ENCODE measurements at places on chromosomes 7 and 10.
A peak's percentile ranks its signal among the peaks of the same experiment; 100 is the strongest.

- DNase-seq: no peak
Observed at GRCh38 chr7:16079723-16080122, 341.6 kb downstream of the CRPPA start.

DNA sequence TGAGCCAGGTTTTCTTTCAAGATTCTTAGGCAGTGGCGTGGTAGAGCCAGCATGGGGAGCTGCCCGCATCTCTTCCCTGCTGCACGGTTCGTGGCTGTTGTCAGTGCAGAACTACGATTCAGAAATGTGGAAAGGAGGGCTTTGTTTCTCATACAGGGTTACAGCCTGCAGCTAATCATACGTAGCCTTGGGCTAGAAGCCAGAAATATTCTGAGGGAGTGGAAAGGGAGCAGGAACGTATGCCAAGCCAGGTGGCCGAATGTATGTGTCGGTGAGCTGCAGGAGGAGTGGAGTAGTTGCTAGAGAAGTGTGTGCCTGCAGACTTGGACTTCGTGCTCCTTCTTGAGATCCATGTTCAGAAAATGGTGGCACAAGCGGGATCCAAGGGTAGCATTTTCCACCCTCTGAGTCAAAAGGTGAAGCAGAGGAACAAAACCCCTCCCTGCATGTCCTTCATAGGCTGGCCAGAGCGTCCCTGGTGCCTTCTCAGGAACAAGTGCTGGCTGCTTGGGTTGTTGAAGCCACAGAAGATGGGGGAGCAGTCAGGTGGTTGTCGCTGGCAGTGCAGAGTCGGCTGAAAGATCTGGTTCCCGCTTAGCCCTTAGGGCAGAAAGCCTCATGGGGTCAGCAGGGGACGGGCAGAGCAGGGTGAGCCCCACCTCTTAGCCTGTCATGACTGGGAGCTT lies 40.9 kb downstream of the LANCL2 start:
- DNase-seq: no peak

- DNase-seq: no peak
Observed at GRCh38 chr10:68576118-68576517, 16.0 kb downstream of the TET1 start.

- DNase-seq: no peak
Observed at GRCh38 chr7:76375251-76375650, 16.5 kb upstream of the YWHAG start.

DNA sequence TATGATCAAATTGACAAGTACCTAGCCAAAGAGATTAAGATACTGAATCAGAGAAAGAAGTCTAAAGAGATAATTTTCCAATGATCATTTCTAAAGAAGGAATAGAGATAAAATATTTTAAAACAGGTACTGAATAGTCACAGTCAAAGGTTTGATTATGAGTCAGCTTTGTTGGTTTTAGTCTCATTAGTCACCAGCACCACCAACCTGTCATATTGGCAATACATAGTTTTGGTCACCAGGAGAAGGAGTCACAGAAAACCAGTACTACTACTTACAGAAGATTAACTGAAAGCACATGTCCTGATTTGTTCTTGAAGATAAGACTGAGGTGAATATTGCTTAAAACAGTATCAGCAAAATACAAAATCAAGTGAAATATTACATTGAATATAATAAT lies 34.6 kb downstream of the ZEB1 start:
- no peak for DNase-seq

DNA sequence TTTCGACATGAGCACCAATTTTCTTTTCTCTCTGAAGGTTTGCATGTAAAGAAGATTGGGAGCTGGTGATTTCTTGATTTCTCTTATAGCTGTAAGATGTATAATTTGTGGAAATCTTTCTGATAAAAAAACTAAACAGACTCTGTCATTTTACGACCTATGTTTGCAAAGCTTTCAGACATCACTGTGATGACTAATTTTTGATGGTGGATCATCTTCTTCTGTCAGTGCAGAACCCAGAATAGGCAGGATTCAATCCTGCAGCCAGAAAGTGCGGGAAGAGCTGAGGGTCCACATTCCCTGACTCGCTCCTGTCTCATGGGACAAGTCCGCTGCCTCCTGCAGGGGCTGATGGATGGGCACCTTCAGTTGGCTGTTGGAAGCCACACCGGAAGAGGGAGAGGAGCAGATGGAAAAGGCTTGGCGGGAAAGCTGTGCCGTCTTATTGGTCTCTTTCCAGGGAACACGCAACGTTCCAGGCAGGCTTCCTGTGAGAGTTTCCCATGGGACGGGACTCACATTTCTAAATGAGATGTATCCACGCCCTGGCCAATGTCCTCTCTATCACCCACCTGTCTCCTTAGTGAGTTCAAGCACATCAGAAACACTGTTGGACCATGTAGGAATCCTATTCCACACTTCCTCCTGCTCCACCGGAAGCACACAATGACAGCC lies 186.9 kb downstream of the PRPF18 start:
- DNase-seq: no peak

- no peak for DNase-seq
Observed at GRCh38 chr10:104417637-104418292, 64.1 kb downstream of the CFAP58 start.

- no peak for DNase-seq
Observed at GRCh38 chr7:29865526-29865925, 59.2 kb downstream of the WIPF3 start.

DNA sequence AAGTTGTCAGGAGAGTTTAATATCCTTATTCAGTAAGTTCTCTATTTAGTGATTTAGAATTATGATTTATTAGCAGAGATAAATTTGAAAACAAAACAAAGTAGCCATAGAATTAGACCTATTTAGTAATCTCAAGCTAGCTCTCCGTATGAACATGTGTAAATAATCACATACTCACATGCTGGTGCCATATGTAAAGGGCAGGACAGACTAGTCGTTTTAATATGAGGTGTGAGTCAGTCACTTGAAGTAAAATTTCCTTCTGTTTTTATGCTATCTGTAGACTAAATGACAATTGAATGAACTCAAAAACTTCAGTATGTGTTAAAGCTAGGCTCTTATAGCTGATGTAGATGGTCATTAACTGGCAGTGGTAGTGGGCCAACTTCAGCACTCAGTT lies 67.1 kb downstream of the WAC start:
- DNase-seq: no peak

GRCh38 chr7:106755641-106756040 lies 94.7 kb upstream of the CCDC71L start:
- DNase-seq: no peak

DNA sequence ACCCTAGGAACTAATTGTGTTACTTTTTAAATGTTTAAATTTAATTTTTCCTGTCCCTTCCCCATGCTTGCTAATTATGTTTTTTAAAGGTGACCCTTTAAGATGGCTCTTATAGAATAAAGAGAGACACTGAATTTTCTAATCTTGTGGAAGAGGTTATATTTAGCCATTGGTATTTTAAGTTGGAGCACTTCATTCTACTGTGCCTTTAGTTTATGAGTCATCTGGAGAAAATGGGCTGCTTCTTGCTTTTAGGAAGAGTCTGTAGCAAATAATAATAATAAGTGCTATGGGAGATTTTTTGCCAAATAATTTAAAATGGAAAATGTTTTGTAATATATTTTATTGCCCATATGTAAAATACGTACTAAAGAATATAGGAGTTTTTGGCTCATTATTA lies 139.7 kb downstream of the ADK start:
- no peak for DNase-seq

DNA sequence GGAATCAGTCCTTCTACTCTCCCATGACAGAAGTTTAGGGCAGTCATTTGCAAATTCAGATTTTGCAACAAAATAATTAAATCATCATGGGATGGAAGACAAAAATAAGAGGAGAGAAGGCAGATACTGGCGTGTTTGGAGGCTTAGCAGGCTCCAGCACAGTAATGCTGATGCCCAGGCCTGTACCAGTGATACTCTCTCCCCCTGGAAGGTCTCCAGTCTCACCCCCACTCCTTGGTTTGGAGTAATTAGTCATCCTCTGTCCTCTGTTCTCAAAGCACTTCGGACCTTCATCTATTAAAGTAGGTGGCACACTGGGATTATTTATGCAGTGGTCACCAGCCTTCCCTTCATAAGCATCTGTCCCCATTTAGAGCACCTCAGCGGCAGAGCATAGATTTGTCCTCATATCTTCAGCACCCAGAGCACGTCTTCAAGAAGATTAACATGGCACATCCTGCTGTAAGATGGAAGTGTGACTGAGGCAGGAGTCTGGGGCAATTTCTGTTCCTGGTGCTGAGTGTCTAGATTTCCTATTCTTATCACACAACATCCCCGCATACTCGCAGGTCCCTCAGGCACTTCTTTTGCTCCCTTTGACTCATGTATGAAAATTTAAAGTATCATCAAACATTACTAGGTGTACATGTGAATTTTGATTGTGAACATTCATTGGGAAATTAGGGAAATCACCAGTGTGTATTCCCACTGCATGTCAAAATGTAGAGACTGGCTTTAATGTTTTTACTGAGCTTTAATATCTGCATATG lies 31.3 kb upstream of the TRIL start:
- no peak for DNase-seq

DNA sequence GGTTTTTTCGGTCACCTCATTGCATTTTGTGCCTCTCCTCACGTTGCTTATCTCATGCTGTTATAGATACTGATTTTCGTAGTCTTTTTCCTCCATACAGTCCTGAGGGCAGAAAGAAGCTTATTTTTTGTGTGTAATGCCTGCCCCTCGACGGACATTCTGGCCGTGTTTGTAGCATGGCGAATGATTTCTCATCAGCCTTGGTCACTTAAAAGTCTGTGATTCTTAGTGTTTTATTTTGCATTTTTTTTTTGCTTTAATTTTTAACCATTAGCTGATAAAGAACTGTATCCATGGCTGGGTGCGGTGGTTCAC lies 469 bp upstream of the NOC3L start:
- DNase-seq: no peak

GRCh38 chr7:99828811-99829210 lies 998 bp downstream of the CYP3A43 start:
- no peak for DNase-seq

DNA sequence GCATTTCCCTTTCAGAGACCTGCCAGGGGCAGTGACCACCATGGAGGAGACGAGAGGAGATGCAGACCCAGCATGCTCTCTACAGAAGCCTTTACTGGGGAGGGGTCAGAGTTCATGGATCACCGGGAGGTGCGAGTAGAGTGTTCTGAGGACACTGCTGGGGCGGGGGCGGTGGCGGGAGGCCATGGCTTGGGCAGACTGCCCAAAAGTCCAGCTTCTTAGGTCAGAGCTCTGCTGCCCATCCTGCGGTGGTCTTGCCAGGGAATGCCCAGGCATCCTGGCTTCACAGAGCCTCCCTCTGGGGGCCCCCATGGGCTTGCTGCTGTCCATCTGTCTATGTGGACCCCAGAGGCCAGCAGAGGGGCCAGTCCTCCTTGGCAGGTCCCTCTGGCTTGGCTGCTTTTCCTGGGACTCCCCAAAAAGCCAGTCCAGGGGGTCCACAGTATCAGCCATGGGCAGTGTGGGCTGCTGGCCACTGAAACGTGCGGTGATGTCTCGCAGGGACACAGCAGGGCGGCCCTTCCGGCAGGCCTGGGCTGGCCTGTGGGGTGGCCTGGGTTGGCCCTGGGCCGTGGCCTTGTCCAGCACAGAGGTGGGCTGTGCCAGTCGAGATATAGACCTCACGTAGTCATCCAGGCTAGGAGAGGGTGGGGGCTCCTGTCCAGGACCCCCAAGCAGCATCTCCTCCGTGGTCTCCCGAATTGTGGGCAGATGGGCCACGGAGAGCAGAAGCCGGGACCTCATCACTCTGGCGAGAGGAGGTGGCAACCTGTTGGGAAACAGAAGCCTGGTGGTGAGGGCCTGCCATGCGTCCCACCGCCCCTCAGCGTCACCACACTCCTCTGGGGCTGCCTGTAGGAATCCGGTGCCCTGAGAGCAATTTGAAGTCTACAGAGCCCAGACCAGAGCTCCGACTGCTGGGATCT lies 1.1 kb downstream of the DEPP1 start:
- DNase-seq: no peak

GRCh38 chr7:111025006-111025405 lies 65.9 kb upstream of the LRRN3 start:
- DNase-seq: peak; percentile 45

- no peak for DNase-seq
Observed at GRCh38 chr10:124289851-124290795, 128.6 kb downstream of the OAT start.

- no peak for DNase-seq
Observed at GRCh38 chr10:124849111-124849773, 47.6 kb downstream of the ABRAXAS2 start.

GRCh38 chr10:91925022-91925320 lies 1.4 kb downstream of the BTAF1 start:
- no peak for DNase-seq

- DNase-seq: no peak
Observed at GRCh38 chr10:88657901-88658300, 6.3 kb upstream of the LIPF start.

DNA sequence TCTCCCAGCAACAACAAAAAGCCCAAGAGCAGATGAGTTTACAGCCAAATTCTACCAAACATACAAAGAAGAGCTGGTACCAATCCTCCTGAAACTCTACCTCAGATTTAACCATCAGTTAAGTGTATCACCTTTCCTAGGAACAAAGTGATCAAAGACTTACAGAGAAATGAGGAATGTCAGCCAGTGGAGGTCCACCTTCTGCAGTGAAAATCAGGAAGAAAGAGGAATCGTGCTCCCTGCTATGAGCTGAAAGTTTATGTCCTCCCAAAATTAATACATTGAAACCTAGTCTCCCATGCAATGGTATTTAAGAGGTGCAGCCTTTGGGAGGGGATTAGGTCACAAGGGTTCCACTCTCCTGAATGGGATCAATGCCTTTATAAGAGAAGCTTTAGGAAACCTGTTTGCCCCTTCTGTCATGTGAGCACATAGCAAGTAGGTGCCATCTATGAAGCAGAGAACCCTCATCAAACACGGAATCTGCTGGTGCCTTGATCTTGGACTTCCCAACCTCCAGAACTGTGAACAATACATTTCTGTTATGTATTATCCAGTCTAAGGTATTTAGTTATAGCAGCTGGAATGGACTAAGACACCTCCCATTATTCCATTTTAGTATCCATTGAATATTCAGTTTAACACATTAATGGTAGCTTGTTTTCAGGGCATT lies 139.0 kb upstream of the FZD8 start:
- DNase-seq: no peak

- no peak for DNase-seq
Observed at GRCh38 chr7:45691155-45691656, 117.0 kb downstream of the ADCY1 start.

DNA sequence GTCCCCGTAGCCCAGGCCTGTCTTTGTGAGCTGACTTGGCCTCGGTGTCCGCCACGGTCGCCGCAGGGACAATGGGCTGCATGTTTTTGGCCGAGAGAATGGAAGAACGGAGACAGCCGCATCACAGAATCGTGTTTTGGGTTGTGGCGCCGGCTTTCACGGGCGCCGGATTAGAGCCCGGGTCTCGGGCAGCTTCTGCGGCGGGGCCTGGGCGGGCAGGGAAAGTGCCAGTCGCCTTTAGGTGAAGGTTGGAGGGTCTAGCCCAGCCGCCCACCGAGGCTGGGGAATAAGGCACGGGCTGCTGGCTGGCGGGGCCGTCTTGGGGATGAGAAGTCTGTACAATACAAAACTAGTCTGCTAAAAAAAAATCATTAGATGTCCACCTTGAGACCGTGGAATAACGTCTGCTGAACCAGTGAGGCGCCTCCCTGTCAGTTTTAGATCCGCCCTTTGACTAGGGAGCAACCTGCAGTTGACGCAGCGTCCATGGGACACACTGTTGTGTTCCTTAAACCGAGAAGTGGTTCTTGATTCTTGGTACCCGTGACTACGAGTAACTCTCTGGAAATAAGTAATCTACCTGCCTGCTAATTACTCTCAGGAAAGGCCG lies 577 bp downstream of the DNAJB9 start:
- DNase-seq: peak; percentile 27

Measured in stimulated activated CD4-positive, alpha-beta T cell treated with anti-CD3 and anti-CD28 coated beads, Interleukin-4, amount 100 ng/mL, for 4 hours (primary cell).